Non-pigmented ciliary epithelial cell (primary cell): ENCODE measurements at places on chromosomes 6 and 20.

DNA sequence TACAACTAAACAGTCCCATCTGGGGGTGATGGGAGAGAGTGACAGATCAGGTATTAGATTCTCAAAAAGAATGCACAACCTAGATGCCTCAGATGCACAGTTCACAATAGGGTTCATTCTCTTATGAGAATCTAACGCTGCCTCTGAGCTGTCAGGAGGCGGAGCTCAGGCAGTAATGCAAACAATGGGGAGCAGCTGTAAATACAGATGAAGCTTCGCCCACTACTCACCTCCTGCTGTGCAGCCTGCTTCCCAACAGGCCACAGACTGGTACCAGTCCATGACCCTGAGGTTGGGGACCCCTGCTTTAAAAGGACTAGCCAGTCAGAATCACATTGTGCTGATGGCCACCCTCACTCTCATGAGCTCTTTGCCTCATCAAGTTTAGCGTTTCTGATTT is 247.0 kb upstream of the KCNQ5 start:
- no peak for DNase-seq

GRCh38 chr6:86508230-86508629 is 429.1 kb upstream of the HTR1E start:
- no peak for DNase-seq

- no peak for DNase-seq
These were observed 12.8 kb upstream of the ARMC12 start for GRCh38 chr6:35724059-35724458.

GRCh38 chr6:57162028-57162427 is 10.1 kb upstream of the BAG2 start:
- DNase-seq: no peak

GRCh38 chr6:170423030-170423429 is 116.5 kb downstream of the FAM120B start:
- DNase-seq: no peak

DNA sequence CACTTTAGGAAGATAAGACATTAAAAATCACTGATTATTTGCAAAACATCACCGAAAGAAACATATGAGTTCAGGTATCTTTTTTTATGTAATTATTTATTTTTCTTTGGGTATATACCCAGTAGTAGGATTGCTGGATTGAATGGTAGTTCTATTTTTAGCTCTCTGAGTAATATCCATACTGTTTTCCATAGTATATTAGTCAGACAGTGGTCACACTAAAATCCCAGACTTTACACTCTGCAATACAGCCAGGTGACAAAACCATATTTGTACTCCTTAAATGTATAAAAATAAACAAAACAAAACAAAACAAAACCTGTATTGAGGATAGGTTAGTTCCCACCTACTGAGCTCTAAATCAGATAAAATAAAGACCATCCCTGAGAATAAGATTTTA is 1024.3 kb upstream of the EYS start:
- no peak for DNase-seq

GRCh38 chr6:45757443-45758130 is 258.1 kb downstream of the CLIC5 start:
- DNase-seq: no peak

DNA sequence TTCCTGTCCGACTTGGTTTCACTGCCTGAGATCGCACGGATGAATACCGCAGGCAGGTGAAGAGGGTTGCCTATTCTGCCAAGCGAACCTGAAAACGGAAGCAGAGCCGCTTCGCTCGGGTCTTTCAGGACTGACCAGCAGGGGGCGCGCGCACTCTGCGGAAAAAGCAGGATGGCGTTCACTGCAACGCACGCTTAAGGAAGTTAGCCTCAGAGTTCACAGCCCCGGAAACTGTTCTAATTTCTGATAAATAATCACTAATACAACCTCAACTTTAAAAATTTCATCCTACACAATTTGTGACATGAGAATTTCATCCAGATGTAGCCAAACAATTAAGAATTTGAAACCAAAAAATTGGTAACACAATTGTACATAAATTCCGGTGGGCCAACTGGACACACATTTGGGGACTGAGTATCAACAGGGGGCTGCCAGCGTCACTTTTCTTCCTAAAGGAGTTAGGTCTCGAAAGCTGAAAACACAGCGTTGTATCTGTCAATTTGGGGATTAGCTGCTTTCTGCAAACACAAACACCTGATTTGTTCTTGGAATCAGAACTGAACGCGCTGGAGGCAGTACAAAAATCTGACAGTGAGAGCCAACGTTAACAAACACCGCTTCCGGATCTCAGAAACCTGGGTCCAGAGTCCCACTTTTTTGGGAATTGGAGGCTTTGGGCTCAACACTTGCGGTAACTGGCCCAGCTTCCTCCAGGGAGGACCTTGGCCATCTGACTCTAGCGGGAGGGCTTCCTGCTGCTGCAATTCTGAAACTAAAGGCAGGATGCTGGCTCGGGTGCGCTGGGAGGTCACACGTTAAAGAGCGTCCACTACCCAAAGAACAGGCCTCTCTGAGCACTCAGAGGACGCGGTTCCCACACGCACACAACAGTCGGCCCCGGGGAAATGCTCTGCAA is 8.8 kb downstream of the PXDC1 start:
- no peak for DNase-seq
